H9 (cell line): ENCODE measurements at places on chromosomes 3 and 15. TPM values are rescaled to one million over a fixed set of nuclear protein-coding genes. Genes with fewer than 3 reads are reported as not detected.

- no peaks in the 10 kb centered on the region for H3K36me3 ChIP-seq
- H3K27ac ChIP-seq, result no peak overlapping the region
- no peak overlapping the region for H3K4me3 ChIP-seq
- peaks cover 2% of the 10 kb centered on the region; the same call in 1 of the 2 replicates for H3K4me1 ChIP-seq
- H3K27me3 ChIP-seq, result no peaks in the 10 kb centered on the region
- no peak for DNase-seq
These were observed 93.2 kb downstream of the FILIP1L start for GRCh38 chr3:100020876-100021644.

DNA sequence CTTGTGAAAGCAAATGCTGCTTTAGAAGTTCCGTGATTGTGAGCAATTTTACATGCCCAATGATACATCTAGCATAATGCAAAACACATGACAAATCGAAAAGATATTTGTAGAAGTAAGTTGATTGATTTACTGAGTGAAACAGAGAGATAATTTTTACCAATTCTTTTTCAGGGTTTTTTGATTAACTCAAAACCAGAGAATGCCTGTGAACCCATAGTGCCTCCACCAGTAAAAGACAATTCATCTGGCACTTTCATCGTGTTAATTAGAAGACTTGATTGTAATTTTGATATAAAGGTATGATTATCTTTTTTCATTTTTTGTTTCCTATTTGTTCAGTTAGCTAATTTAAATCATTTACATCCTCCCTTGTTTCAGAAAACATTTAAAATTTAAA is 58.8 kb downstream of the RNF13 start:
- no peak overlapping the region for H3K27ac ChIP-seq
- no peak for DNase-seq
- H3K27me3 ChIP-seq, result no peaks in the 10 kb centered on the region
- no peak overlapping the region for H3K4me3 ChIP-seq
- peaks cover 27% of the 10 kb centered on the region for H3K36me3 ChIP-seq

DNA sequence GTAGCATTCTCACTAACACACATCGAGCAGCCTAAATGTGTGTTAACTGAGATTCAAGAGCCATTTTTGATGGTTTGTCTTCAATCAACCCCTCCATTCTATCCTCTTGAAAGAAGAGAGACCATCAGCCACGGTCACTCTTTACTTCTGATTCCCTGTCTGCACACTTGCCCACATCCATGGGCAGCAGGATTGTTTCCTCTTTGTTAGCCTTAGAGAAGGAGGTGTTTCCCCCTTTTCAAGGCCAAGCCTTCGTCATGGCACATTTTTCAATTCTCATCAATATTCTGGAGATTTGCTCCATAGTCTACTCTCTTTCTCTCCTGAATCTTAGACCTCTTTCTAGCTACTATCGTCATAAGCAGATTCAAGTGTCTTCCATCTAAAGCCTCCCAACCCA is 522.4 kb upstream of the NAALADL2 start:
- no peak overlapping the region for H3K4me3 ChIP-seq
- no peaks in the 10 kb centered on the region; the same call in 1 of the 2 replicates for H3K4me1 ChIP-seq
- no peaks in the 10 kb centered on the region for H3K36me3 ChIP-seq
- no peak for DNase-seq
- no peaks in the 10 kb centered on the region for H3K27me3 ChIP-seq
- H3K27ac ChIP-seq, result no peak overlapping the region

DNA sequence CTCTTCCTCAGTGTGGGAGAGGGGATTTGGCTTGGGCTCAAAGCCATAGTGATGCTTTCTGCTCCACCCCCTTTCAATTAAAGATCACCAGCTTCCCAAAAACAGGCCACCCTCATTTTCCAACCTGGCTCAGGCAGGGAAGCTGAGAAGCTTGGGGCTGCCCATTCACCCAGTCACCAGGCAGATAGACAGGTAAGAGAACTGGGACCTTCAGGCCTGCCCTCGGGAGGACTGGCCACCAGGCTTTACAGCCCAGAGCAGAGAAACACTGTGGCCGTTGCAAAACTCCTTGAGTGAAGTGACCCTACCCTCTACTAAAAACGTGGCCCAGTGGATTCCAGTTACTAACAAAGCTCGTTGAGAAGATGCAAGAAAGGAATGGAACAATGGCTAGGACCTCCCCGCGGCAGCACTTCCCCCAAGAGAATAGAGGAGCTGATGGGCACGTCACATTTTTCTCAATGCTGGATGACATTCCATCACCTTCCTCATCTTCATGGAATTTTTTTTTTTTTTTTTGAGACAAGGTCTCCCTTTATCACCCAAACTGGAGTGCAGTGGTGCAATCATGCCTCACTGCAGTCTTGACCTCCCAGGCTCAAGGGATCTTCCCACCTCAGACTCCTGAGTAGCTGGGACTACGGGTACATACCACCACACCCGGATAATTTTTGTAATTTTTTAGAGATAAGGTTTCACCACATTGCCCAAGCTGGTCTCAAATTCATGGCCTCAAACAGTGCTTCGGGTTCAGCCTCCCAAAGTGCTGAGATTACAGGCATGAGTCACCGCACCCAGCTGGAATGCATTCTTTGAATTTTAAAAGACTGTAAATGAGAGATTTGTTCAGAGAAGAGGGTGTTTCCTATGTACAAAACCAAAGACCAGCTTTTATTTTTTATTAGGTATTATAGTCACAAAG is 37.9 kb downstream of the LIPC start:
- no peak overlapping the region for H3K4me3 ChIP-seq
- H3K27ac ChIP-seq, result no peak overlapping the region
- no peaks in the 10 kb centered on the region for H3K36me3 ChIP-seq
- no peaks in the 10 kb centered on the region; the same call in none of the 2 replicates for H3K4me1 ChIP-seq
- no peaks in the 10 kb centered on the region for H3K27me3 ChIP-seq
- peak; percentile 47 for DNase-seq

DNA sequence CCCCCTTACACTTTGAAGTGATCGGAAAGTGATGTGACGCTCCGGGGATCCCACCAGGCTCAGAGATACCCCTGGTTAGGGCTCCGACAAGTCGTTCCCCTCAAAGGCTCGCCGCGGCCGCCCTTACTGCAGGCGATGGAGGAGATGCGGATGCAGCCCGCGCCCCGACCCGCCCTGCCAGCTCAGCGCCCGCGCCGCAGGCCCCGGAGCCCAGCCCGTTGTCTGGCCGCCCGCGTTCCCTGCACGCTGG is 228 bp downstream of the GLT8D1 start:
- H3K4me1 ChIP-seq, result no peaks in the 10 kb centered on the region; the same call in 1 of the 2 replicates
- no peak overlapping the region for H3K27ac ChIP-seq
- no peaks in the 10 kb centered on the region for H3K27me3 ChIP-seq
- peak overlapping the region; percentile 97 for H3K4me3 ChIP-seq

- no peak for DNase-seq
- H3K4me3 ChIP-seq, result no peak overlapping the region
- H3K27me3 ChIP-seq, result no peaks in the 10 kb centered on the region
These were observed 68.9 kb upstream of the GOLGA6B start for GRCh38 chr15:72585476-72586058.

DNA sequence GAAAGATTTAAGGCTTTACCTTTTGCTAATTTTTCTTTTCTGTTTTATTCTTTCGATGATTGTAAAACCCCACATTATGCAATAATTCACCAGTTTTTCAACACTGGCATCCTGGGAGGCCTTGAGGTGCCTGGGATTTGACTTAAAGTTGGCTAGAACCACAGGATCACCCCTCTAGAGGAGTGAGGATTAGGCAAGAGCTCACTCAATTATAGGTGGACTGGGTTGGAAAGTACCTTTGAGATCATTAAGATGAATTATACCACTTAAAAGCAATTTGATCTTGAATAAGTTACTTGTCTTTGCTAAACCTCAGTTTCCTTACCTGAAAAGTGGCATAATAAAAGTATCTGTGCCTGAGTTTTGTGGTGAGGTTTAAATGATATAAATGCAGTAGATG is 212.8 kb upstream of the TPRG1 start:
- no peaks in the 10 kb centered on the region for H3K4me1 ChIP-seq
- no peak overlapping the region for H3K4me3 ChIP-seq
- H3K27ac ChIP-seq, result no peak overlapping the region
- H3K27me3 ChIP-seq, result no peaks in the 10 kb centered on the region
- no peaks in the 10 kb centered on the region for H3K36me3 ChIP-seq

The PARP14 gene
- 16.4 and 17.4 TPM in 2 replicates for total RNA-seq

The CFAP91 gene
- total RNA-seq, result 2.2 and 2.3 TPM in 2 replicates

The PLA2G4F gene
- total RNA-seq, result not detected in 2 replicates
